Esophagus squamous epithelium (tissue), 5 donors: ENCODE measurements at places on chromosomes 16 and 17.

- no peak for DNase-seq
Observed at GRCh38 chr16:69093974-69094373, 11.5 kb upstream of the HAS3 start.

DNA sequence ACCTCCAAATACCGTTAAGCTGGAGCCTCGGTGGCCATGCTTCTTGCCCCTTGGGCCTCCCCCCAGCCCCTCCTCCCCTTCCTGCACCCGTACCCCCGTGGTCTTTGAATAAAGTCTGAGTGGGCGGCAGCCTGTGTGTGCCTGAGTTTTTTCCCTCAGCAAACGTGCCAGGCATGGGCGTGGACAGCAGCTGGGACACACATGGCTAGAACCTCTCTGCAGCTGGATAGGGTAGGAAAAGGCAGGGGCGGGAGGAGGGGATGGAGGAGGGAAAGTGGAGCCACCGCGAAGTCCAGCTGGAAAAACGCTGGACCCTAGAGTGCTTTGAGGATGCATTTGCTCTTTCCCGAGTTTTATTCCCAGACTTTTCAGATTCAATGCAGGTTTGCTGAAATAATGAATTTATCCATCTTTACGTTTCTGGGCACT, 928 bp downstream of the HBA1 start:
- DNase-seq = no peak

- no peak for DNase-seq
Observed at GRCh38 chr17:12773153-12773552, 16.1 kb upstream of the ARHGAP44 start.

DNA sequence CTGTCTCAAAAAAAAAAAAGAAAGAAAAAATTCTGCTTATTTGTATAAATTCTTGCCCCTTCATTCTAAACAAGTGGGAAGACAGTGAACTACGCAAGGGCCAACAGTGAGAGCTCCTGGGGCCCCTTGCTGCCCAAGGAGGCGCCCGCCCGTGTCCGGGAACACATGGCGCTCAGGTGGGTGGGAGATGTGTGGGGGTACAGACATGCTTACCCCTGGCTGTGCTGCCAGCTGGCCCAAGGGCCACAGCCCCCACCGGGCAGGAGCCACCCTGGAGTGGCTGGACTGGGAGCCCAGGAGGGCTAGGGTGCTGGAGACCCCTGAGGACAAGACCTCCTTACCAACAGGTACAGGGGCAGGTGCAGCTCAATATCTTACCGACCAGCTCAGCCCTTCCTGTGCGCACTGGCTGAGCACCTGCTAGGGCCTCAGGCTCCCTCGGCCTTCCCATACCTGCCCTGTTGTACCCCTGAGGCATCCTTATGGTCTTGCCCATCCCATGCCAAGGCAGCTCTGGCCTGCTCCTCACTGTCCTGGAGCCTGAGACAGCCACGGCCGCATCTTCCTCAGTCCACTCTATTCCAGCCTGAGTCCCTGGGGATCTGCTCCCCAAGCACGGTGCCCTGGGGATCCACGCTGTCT, 56.2 kb downstream of the CCDC57 start:
- no peak for DNase-seq

DNA sequence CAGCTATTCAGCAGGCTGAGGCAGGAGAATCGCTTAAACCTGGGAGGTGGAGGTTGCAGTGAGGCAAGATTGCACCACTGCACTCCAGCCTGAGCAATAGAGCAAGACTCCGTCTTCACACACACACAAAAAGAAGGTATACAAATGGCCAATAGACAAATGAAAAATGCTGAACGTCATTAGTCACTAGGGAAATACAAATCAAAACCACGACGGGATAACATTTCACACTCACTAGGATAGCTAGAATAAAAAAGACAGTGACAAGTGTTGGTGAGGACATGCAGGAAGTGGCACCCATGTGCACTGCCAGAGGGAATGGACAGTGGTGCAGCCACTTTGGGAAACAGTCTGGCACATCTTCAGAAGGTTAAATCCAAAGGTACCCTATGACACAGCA, 172.9 kb downstream of the FTO start:
- no peak for DNase-seq

DNA sequence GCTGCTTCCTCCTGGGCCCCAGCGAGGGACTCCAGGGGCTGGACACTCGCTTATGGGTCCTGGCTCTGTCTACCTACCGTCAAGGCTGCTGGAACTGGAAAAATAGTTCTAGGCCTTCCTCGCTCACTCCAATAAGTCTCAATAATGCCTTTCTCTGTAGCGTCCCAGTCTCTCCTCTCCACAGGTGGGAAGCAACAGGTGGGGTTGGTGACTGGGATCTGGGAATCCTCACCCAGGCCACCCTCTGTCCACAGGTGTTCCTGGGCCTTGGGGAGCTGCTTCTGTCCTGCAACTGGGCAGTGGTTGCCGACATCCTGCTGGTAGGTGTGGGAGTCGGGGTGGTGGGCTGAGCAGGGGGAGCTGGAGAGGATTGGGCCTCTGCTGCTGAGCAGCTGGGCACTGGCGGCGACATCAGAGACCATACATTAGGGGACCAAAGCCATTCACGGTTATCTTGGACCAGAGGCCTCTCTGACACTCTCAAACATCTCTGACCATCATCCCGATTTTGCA, 20.3 kb upstream of the SPNS2 start:
- DNase-seq = no peak

DNA sequence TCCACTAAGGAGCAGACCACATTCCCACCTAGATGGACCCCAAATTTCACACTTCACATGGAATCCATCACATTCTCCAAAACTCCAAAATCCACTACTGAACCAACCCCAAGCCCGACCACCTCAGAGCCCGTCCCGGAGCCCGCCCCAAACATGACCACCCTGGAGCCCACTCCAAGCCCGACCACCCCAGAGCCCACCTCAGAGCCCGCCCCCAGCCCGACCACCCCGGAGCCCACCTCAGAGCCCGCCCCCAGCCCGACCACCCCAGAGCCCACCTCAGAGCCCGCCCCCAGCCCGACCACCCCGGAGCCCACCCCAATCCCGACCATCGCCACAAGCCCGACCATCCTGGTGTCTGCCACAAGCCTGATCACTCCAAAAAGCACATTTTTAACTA, 1.6 kb downstream of the GP1BA start:
- DNase-seq = no peak

DNA sequence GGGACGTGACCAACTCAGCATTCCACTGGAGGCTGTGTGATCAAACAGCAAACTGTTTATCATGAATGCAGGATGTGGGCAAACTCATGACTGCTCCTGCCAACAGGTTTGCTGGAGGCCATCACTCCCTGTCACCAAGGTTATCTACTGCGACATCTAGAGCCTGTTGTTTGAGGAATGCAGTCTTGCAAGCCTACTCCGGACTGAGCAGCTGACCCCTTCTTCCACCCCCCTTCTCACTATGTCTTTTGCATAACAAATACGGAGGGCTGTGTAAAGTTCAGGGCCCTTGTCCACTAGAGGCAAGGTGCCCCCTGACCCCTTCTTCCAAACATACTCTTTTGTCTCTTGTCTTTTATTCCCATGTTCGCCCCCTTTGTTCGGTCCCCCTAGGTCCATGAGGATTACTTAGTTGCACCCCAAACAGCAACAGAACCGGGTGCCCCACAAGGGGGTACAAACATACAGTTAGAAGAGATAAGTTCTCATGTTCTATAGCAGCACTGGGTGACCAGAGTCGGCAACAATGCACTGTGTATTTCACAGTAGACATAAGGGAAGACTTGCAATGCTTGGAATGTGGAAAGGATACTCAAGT, 28.7 kb downstream of the MEAK7 start:
- no peak for DNase-seq

DNA sequence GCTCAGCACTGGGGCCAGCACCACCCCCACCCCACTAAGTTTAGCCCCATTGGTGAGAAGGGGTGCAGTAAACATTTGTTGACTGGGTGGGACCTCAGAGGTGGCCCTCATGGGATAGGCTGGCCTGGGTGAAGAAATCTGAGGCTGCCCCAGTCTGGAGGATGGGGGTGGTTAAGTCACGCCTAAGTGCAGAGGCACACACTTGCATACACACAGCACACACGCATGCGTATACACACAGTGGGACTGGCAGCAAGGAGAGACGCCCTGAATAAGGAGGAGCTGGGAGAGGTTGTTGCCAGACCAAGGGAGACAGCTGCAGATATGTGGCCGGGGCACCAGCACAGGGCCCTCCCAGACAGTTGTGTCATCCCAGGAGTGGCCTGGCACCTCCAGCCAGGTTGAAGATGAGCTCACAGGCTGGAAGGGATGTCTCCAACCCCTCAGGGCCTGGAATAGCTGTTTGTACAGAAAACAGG, 3.0 kb upstream of the BCAR1 start:
- no peak for DNase-seq

GRCh38 chr17:83099570-83100181, 20.3 kb downstream of the METRNL start:
- no peak for DNase-seq
